GM23338 (cell line): ENCODE measurements at places on chromosomes 3 and 15. TPM values are rescaled to one million over a fixed set of nuclear protein-coding genes. Genes with fewer than 3 reads are reported as not detected.

SEMA6D gene
- 0.37 and 0.64 TPM in 2 replicates for polyA plus RNA-seq

CYP1A2 gene
- polyA plus RNA-seq = not detected in 2 replicates

ASB14 gene
- 0.38 and 0.87 TPM in 2 replicates for polyA plus RNA-seq

MRPL46 gene
- 35.9 and 39.1 TPM in 2 replicates for polyA plus RNA-seq

DNAH12 gene
- not detected in 2 replicates for polyA plus RNA-seq

CACNA2D2 gene
- polyA plus RNA-seq = 4.7 and 5.4 TPM in 2 replicates

PODXL2 gene
- polyA plus RNA-seq = 18.4 and 19.1 TPM in 2 replicates

GPR62 gene
- 0.10 and 0.42 TPM in 2 replicates for polyA plus RNA-seq

LRRC49 gene
- 6.9 and 8.5 TPM in 2 replicates for polyA plus RNA-seq

DAPK2 gene
- 1.6 and 2.2 TPM in 2 replicates for polyA plus RNA-seq

PRSS50 gene
- polyA plus RNA-seq = 0.50 and 0.60 TPM in 2 replicates

GMNC gene
- polyA plus RNA-seq = 0.13 TPM in 1 of 2 replicates, not detected in the other

KCNMB3 gene
- 3.3 and 3.8 TPM in 2 replicates for polyA plus RNA-seq

TMEM158 gene
- 9.6 and 12.8 TPM in 2 replicates for polyA plus RNA-seq

PCSK6 gene
- 1.7 and 2.4 TPM in 2 replicates for polyA plus RNA-seq

PLA2G4B gene
- polyA plus RNA-seq = 9.5 and 9.6 TPM in 2 replicates

DOCK3 gene
- 2.2 and 2.4 TPM in 2 replicates for polyA plus RNA-seq

RBPMS2 gene
- polyA plus RNA-seq = 171 and 179 TPM in 2 replicates

RARRES1 gene
- polyA plus RNA-seq = 0.54 and 0.82 TPM in 2 replicates

CD96 gene
- polyA plus RNA-seq = 0.09 and 0.91 TPM in 2 replicates

TM4SF18 gene
- polyA plus RNA-seq = 1.4 and 2.0 TPM in 2 replicates

ERC2 gene
- 6.0 and 13.7 TPM in 2 replicates for polyA plus RNA-seq

DNA sequence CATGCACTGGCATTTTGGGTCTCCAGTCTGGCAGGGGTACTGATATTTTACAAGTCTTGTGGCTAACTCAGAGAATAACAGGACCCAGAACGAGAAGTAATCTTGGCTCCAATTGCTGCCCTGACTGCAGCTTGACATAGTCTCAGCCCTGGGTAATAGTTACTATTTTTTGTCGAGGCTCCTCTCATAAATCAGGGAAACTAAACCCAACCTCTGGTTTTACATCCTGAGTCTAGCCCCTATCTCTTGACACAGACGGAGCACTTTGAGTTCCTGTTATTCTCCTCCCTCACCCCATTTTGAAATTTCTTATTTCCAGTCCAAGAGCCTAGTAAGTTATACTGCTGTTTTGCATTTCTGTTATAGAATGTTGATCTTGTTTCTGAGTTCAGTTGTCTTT is 276.1 kb upstream of the GOLIM4 start:
- DNase-seq = no peak

- DNase-seq = peak; percentile 54
Measured at GRCh38 chr3:75737831-75738493, 47.4 kb downstream of the ZNF717 start.

- DNase-seq = no peak
Measured at GRCh38 chr3:40185029-40185695, 124.3 kb upstream of the EIF1B start.

DNA sequence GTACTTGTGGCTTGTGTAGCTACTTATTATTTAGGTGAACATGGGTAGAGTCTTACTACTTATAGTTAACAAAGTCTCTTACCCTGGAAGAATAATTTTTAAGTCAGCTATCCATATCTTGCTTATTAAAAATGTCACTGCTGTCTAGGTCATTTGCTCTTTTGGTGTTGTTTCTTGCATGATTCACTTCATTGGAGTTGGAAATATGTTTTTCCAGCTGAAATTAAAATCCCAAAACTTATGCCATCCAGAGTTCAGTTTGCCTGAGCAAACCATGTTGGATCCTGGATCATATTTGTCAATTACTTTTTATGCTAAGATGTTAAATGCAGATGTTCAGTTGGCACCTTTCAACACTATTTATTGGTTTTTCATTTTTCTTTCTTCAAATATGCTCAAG is 421.0 kb upstream of the RBMS3 start:
- DNase-seq = no peak

- DNase-seq = no peak
Measured at GRCh38 chr3:175778994-175779393, 919.9 kb downstream of the NAALADL2 start.

- no peak for DNase-seq
Measured at GRCh38 chr15:68042156-68042854, 11.8 kb upstream of the PIAS1 start.

- DNase-seq = no peak
Measured at GRCh38 chr3:151299006-151299405, 17.6 kb downstream of the GPR87 start.

DNA sequence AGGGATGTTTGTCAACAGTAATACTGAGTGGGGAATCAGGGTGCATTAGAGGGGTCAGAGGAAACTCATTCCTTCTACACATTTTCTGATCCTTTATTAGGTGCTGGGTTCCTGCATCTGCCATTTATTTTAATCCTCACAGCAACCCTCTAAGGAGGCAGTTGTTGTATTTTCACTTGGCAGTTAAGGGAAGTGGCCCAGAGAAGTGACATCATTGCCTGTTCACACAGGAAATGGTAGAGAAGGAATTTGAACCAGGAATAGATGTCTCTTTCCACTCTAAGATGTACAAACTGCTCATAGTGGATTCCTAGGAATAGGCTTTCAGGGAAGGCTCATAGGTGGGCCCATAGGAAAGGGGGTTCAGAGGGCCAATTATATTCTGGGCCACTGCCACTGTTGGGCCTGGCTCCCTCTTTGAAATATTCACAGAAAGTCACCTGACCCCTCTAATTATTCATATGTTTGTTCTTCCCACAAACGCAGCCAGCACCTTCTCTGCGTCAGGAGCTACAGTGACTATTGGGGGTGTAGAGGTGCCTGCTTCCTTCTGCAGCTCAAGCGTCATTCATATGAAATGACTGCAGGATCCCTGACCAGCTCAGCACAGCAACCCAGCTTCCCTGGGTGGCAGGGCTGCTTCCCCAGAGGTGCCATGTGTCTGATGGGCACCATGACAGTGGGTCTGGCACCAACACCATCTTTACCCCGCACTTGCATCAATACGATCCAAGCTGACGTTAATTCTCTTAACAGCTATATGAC is 163.9 kb upstream of the SMAD3 start:
- no peak for DNase-seq

- DNase-seq = peak; percentile 84
Measured at GRCh38 chr3:156605686-156606605, 51.0 kb upstream of the SSR3 start.

- no peak for DNase-seq
Measured at GRCh38 chr15:38882221-38882620, 317.6 kb upstream of the RASGRP1 start.

GRCh38 chr3:45362758-45363157 is 25.6 kb upstream of the LARS2 start:
- DNase-seq = no peak

DNA sequence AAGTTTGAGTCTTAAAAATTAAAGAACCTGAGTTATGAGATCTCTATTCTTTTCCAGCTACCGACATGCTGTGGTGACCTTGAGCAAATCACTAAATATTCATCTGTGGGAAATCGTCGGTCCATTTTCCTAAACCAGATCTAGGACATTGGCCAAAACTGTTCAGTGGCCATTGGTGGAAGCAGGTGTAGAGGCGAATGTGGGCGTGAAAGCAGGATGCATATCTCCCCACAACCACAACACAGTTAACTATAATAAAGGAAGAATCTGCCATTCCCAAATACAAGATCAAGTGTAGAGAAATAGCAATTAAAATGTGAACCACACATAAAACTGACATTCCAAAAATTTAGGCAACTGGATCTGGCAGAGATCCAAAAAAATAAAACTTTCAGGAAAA is 129.9 kb downstream of the P3H2 start:
- no peak for DNase-seq

DNA sequence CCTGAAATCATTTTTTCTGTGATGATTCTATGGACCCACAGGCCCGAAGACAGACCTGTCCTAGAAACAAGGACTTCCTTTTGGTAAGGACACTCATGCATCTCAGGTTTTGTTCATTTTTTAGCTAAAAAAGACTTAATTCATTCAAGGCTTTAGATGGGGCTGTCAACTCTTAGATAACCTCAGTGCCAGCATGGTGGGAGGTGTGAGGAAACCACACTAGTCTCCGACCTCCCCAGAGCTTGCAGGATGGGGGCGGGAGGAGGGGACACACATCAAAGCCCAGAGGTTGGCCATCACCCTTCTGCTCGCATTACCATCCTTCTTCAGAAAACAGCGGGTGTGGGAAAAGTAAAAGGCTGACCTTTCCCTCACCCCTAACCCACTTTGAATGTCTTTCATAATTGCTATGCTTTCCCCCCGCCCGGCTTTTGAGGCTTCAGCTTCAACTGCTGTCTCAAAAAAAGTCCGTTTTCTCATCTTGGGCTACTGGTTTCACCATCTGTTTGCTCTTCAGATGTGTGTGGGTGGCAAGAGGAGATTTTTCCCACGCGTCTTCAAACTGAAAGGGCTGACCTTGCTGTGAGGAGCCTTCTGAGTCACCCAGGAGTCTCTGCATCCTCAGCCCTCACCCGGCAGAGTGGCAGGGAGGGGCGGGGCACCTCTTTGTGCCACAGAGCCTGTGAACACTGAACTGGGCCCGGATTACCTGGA is 27.6 kb upstream of the CXCR6 start:
- DNase-seq = no peak

DNA sequence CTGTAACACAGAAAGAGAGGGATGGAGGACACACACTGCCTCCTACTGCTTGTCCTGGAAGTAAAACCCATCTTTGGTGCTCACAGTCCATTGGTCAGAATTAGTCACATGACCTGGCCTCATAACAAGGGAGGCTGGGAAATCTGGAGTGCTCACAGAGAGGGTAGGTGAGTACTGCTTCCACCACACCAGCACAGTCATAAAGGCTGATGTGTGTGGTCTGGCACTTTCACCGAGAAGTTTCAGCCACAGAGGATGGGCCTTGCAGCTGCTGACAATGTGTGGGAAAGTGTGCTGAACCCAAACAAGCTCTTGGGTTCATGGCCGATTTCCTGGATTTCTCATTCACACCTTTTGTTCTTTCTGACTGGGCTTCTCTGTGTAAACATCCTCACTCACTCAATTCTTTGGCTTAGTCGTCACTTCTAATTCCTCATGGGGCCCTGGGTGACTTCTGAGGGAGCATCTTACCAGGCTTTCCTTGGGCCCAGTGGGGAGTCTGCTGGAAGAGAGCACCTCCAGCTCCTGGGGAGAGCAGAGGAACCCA is 100.7 kb downstream of the ASB7 start:
- no peak for DNase-seq

DNA sequence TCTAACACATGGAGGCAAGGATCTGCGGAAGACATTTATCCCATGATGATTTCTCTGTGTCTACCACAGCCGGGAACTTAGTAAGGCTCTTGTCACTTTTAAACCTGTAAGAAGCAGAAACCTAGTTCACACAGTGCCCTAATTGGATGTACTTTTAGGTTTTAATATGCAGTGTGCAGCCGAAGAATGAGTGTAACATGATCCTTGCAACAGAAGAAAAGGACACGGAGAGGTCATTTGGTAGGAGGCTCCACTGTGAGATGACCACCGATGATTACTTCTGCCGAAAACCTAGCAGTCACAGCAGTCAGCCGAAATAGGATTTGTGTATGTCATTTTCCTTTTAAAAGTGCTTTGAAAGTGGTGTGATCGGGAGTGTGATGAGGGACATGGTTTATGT is 6.8 kb downstream of the CACNA1D start:
- no peak for DNase-seq

DNA sequence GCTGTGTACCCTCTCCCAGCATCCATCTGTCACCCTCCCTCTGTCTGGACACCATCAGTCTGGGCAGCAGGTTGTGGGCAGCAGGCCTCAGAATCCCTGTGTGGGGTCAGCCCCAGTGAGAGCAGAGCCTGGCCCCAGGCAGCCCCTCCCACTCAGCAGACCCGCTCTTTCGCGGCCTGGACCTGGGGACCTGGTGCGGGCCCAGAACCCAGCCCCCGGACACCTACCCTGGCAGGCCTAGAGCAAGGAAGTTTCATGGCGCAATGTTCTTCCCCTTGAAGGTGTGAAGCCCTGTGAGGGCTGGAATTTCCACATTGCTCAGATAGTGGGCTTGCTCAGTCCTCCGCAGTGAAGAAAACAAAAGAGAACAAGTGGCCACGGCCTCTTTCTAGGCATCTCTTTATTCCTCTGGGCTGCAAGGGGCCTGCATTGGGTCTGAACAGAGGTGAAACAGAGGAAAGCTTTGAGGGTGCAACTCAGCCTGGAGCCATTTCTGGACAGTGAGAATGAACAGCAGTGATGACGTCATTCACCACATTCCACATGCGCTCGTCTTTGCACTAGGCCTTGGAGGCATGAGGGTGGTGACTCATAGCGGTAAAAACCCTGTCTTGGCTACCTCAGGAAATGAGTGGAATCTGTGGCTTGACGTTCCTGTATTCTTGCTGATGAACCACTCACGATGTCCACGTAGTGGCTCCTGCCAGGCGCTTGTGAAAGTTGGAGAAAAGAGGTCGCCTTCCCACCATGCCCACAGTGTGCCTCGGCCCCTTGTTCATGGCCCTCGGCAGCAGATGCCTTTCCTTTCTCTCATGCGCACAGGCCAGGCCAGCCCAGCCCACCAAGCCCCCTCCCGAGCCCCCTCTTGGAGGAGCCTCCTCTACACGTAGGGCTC is 66.1 kb downstream of the SLC30A4 start:
- no peak for DNase-seq

DNA sequence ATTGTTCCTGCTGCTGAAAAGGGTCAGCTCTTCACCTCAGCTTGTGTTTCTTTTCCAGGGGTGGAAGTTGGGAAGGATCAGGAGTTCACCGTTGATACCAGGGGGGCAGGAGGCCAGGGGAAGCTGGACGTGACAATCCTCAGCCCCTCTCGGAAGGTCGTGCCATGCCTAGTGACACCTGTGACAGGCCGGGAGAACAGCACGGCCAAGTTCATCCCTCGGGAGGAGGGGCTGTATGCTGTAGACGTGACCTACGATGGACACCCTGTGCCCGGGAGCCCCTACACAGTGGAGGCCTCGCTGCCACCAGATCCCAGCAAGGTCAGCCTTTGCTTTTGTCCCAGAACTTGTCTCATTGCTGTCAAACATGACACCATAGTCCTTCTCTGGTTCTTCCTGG is 89.6 kb downstream of the DNASE1L3 start:
- no peak for DNase-seq

DNA sequence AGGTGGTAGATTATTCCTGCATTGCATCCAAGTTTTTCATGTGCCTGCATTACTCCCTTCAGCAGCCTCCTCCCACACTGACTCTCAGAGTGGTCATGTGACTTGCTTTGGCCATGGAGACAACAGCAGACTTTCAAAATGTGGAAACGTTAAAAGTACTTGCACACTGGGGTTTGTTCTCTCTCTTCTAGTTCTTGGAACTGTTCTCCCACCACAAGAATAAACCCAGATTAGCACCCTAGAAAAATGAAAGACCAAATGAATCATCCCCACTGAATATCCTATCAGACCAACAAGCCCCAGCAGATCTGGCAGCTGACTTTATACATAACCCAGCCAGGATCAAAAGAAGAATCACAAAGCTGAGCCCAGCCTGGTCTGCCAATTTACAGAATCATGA is 398.5 kb downstream of the VPS13C start:
- no peak for DNase-seq
